ENCODE measurements at places on chromosomes 7 and 10.

GRCh38 chr10:89695307-89695706, 6.1 kb upstream of the KIF20B start:
- H3K27me3 ChIP-seq: no peaks in the 10 kb centered on the region
- no peaks in the 10 kb centered on the region for H3K36me3 ChIP-seq
- H3K4me1 ChIP-seq: peaks cover 7% of the 10 kb centered on the region
- no peak overlapping the region for H3K4me3 ChIP-seq
- no peak overlapping the region for H3K27ac ChIP-seq
- DNase-seq: peak; percentile 50

GRCh38 chr10:49518982-49519578, 19.8 kb downstream of the ERCC6 start:
- H3K27me3 ChIP-seq: no peaks in the 10 kb centered on the region
- no peak overlapping the region for H3K27ac ChIP-seq
- peaks cover 13% of the 10 kb centered on the region for H3K4me1 ChIP-seq
- H3K36me3 ChIP-seq: no peaks in the 10 kb centered on the region

DNA sequence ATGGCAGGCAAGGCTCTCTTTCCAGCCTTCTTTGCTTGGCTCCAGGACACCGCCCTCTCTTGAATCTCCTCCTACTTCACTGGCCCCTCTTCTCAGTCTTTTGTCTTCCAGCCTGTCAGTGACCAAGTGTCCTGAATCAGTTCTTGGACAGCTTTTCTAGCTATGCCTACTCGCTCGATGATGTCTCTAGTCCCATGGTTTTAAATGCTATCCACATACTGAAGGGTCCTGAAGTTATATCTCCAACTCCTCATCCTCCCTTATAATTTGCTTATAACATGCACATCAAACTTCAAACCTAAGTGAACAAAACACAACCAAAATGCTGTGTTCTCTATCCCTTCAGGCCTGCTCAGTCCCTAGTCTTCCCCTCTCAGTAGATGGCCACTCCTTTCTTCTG, 5.0 kb upstream of the GOLGA7B start:
- DNase-seq: no peak
- peaks cover 14% of the 10 kb centered on the region for H3K27me3 ChIP-seq
- no peaks in the 10 kb centered on the region for H3K36me3 ChIP-seq
- H3K4me1 ChIP-seq: no peaks in the 10 kb centered on the region

DNA sequence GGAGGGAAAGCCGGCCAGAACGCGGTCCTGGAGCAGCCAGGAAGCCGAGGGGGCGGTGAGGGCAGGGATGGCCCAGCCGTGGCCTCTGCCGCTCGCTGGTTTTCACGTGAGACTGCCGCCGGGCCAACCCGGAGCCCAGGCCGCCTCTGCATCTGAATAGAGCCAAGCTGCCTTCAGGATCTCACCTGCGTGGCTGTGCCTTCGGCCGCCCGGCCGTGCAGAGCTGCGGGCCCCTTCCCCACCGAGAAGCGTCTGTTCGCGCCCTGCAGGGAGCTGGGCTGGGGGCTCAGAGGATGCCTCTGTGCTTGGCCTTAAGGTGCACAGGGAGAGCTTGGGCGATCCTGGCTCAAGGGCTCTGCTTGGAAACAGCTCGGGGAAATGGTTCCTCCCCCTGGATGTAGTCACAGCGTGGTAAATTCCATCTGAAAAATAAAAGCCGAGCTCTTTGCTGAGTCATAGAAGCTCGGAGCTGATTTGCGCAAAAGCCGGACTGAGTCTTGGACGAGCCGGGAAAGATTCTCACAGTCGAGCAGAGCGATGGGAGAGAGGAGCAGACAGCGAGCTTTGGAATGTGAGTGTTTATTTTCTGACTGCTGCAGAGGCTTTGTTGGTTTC, at the start of gene JAKMIP3:
Gene JAKMIP3 (plus strand): TSS at position 456 of the 615 bp plus-strand sequence. CDS start 38,863 bp downstream, outside the sequence.
- no peaks in the 10 kb centered on the region for H3K27me3 ChIP-seq
- peak within 1 kb of the TSS; percentile 34 for H3K4me3 ChIP-seq
- H3K36me3 ChIP-seq: no peaks in the 10 kb centered on the region
- peaks cover 11% of the 10 kb centered on the region for H3K4me1 ChIP-seq
- peak; percentile 68 for DNase-seq

DNA sequence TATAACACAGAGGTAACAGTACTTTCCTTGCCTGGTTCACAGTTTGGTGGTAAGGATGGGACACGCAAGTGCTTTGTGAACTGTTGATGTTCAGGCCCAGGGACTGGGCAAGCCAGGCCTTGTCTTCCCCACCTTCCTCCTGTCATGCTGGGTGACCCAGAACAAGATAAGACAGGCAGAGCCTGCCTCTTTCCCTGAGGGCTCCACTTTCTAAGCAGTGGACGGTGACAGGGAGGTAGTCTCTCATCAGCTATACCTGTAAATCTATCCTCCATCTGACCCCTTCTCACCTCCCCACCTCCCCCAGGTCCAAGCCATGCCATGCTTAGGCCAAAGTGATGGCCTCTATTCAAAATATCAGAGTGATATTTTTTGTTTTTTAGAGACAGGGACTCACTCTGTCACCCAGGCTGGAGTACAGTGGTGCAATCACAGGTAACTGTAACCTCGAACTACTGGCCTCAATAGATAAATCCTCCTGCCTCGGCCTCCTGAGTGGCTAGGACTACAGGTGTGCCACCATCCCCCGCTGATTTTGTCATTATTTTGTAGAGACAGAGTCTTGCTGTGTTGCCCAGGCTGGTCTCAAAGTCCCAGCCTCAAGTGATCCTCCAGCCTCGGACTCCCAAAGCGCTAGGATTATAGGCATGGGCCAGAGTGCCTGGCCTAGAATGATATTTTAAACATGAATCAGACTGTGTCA, 42.8 kb downstream of the PDLIM1 start:
- no peak overlapping the region for H3K4me3 ChIP-seq
- no peak for DNase-seq
- H3K4me1 ChIP-seq: peaks cover 27% of the 10 kb centered on the region
- H3K36me3 ChIP-seq: peaks cover 21% of the 10 kb centered on the region

GRCh38 chr10:36943544-36943943, 181.9 kb upstream of the ANKRD30A start:
- no peak overlapping the region for H3K4me3 ChIP-seq
- no peaks in the 10 kb centered on the region for H3K27me3 ChIP-seq
- DNase-seq: no peak
- H3K4me1 ChIP-seq: no peaks in the 10 kb centered on the region
- peaks cover 6% of the 10 kb centered on the region for H3K36me3 ChIP-seq

- H3K4me3 ChIP-seq: no peak overlapping the region
- DNase-seq: peak; percentile 88
These were observed 47.7 kb upstream of the TRIM8 start for GRCh38 chr10:102596506-102596971.
